ENCODE measurements at places on chromosomes 2 and 18.

- DNase-seq: no peak
Measured at GRCh38 chr2:178892751-178893625, 85.8 kb upstream of the TTN start.

DNA sequence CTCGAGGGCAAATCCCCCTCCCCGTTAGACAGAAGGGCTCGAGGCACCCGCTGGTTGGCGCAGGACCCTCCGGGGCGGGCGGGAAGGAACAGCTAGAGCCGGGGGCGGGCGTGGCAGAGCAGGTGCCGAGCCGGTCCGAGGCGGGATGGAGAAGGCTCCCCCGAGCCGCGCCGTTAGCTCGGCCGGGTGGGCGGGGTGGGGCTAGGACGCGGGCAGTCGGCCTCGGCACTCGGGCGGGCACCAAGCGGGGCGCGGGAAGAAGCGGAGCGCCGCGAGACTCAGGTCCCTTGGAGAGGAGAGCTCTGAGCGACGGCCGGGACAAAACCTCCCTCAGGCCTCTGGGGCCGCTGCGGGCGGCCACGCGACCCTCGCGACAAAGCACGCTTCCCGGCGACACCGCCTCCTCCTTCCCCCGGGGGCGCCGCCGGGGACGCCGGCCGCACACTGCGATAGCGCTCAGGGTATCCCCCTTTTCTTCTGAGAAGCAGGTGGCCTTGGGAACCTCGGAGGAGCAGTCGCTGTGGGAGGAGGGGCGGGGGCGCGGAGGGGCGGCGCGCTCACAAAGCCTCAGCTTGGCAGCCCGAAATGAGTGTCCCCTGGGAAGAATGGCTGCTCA lies 721 bp downstream of the FHOD3 start:
- no peak for DNase-seq

- no peak for DNase-seq
Measured at GRCh38 chr2:6564326-6564725, 301.4 kb downstream of the CMPK2 start.

DNA sequence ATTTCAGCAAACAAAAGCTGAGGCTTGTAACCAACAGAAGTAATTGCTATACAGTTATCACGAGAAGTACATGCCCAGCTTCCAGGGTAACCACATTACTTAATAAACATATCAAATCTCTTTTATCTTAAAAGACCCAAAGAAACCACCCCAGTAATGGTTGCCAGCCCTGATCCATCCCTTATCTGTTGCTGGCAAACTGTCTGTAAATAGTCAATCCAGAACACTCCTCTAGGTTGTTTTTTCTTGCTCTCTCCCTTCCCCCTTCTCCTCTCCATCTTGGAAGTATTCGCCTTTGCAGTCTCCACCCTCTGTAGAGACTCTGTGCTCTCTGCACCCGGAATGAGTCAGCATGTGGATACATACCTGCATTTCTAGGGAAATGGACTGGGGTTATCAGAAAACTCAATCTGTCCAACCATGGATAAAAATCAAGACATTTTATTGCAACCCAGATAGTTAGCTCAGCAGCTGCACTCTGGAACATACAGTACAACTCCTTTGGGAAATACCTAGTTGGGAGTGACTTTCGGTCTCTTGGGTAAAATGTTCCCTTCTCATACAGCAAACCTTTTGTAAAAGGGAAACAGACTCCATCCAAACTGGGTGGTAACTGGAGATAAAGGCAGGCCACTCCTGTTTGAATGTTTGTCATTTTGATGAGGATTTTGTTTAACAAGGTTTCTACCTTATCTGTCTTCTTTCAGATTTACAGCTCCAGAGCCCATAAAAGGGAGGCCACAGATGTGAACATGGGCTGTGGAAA lies 123.5 kb upstream of the FOSL2 start:
- DNase-seq: no peak

DNA sequence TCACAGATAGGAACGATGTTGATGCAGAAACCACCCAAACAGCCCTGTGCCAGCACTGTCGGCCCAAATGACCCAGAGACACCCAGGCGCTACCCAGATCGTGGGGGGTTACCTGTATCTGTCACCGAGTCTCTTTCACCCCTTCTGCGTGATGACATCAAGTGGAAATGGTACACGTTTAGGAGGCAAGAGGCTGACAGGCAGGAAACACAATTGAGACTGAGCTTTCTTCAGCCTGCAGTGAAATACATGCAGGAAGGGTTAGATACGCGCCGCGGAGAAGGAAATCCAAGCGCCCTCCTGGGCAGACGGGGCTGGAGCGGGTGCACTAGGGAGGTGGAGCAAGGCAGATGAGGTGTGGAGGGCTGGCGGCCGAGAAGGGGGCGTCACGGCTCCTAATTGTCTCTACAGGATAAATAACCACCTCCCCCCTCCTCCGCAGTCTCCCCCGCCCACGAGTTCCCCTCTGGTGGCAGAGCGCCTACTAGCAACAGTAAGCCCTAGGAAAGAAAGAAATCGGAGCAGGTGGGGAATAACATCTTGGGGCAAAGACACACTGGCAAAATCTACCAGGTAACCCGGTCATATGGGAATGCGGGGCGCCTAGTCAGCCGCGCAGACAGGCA lies at the start of gene RNF152:
RNF152 (minus strand) TSS at position 325 of the 626 bp plus-strand sequence. CDS start 76,544 bp downstream, outside the sequence.
- no peak for DNase-seq

- no peak for DNase-seq
Measured at GRCh38 chr2:96090196-96090926, 26.0 kb downstream of the ADRA2B start.

- DNase-seq: no peak
Measured at GRCh38 chr2:225889452-225889851, 489.9 kb downstream of the NYAP2 start.

GRCh38 chr2:219965287-219966194 lies 338.1 kb downstream of the SLC4A3 start:
- DNase-seq: no peak

GRCh38 chr18:41466436-41467160 lies 488.4 kb upstream of the PIK3C3 start:
- no peak for DNase-seq

DNA sequence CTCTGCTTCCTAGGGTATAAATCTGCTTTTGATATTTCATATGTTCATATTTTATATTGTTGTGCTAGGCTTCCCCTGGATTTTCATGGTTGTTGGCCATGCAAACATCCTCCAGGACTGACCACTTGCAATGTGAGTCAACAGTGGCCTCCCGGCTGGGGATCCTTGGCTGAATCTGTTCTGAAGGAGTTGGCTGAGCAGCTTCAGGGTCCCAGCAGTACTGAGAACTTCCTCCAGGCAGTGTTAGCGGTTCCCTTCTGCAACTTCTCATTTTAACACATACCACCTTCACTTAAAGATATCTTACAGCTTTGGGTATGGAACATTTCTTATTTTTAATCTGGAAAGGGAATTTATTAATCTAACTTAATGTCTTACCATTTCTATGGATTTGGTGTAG lies 122.1 kb downstream of the DTNB start:
- no peak for DNase-seq

- no peak for DNase-seq
Measured at GRCh38 chr2:217489145-217489960, 513.4 kb downstream of the TNS1 start.

- no peak for DNase-seq
Measured at GRCh38 chr2:24435391-24436316, 55.4 kb upstream of the NCOA1 start.

DNA sequence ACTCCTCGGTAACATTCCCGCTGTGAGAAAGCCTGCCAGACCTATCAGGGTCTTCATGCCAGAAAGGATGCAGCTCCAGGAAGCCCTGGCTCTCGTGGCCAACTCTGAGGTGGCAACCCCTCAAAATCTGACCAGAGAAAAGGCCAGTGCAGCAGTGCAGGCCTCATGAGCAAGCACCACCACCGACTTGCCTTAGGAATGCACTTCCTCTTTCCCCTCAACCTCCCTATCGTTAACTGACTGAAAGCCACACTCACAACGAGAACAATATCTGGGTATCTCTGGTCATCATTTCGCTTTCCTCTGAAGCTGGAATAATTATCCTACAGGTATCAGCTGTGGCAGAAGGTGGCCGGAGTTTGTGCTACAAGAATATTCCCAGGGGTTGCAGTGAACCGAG lies 101.4 kb upstream of the POU3F3 start:
- no peak for DNase-seq

DNA sequence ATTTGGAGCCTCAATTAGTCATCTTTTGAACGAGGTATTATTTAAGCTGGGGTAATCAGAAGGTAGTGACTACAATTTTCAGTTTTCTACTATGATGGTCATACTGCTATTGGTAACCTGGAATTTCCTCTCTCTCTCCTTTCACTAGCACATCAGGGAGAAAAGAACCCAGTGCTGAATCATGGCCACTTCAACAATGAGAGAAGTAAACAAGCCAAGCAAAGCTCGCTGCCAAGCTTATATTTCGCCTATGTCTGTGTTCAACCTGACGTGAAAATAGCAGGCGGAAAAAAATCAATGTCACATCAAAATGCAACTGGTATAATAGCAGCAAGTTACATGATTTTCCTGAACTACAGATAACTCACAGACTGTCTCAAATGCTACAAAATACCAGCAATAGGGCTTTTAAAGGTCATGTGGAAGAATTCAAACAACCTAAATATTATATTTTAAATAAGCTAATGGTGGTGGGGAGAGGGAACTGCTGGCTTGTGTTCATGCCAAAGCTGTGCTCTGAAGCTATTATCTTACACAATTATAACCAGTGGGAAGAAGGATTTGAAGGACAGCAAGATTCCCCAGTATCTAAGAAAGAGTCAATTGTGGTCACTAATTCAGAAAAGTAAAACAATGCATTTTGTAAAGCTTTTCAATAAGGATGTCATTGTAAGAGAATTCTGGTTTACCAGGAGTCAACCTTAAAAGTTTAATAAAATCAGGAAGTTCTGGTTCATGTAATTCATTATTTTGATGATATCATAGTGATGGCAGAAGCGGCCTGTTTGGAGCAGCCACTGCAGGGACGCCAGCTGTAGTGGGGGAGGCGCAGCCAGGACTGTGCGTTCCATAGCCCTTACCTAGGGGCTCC lies 38.0 kb downstream of the RNF152 start:
- no peak for DNase-seq

GRCh38 chr2:196951973-196952372 lies 25.5 kb upstream of the PGAP1 start:
- DNase-seq: no peak

- no peak for DNase-seq
Measured at GRCh38 chr2:158189526-158189925, 87.8 kb downstream of the UPP2 start.

DNA sequence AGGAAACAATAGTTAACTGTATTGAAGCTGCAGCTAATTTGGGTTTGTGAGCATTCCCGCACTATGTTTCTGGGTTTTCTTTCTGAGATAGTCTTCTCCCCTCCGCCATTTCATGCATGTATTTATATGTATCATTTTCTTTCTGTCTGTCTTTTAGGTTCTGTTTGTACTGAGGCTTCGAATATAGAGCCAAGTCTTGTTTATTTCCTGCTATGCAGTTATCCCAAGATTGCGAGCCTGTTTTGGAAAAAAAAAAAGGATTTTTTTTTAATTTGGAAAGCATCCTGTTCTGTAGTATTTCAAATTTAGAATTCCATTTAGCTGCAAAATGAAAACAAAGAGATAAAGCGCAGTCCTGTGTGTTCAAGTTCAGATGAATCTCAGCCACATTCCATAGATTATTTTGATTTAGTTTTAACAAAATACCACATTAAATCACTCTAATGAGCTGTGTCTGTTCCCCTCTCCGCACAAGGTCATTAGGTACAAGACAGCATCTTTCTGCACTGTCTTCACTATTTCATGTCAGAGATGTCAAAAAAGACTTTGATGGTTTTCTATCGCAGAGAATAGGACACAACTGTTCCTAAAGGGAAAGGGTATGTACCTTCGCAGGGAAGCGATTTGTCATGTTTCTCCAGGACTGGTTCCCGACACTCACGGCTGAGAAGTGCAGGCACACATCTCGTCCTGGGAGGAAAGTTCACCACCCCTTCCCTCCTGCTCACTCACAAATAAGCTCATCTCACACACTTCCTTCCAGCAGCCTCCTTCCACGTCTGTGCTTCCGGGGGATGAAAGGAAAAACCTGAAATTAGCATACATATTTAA lies 443.4 kb downstream of the ZNF516 start:
- DNase-seq: no peak

GRCh38 chr2:182595650-182596049 lies 120.4 kb upstream of the DNAJC10 start:
- DNase-seq: no peak

DNA sequence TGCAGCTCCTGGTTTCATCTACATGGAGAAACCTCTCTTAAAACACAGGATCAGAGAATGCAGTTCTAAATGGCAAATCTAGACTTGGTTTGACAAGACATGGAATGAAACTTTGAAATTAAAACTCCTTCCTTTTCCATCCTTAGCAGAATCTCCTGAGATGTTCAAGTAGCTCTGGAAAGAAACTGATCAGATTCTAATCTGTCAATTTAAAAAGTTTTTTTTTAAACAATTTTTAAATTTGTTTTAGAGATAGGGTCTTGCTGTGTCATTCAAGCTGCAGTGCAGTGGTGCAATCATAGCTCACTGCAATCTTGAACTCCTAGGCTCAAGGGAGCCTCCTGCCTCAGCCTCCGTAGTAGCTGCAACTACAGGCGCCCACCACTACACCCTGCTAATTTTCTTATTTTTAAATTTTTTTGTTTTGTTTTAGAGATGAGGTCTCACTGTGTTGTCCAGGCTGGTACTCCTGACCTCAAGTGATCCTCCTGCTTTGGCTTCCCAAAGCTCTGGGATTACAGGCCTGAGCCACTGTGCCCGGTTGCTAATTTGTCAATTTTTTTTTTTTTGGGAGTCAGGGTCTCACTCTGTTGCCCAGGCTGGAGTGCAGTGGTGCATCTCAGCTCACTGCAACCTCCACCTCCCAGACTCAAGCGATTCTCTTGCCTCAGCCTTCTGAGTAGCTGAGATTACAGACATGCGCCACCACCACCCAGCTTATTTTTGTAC lies 216.7 kb downstream of the TGIF1 start:
- no peak for DNase-seq

DNA sequence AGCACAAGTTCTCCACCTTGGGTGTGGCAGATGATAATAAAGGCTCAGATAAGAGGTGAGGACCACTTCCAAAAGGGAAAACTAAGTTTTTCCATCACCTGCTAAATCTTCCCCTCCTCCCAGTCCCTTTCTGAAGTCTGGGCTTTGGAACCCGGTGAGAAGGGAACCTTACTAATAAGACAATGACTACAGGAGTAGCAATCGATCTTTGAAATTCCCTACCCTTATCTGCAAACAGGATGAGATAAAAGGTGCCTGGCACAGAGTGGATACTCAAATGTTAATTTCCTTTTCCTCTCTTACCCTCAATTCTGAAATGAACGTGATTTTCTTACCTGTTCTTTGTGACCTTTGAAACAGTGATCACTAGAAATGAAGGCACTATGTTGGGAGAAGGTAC lies 69.7 kb upstream of the NARS1 start:
- DNase-seq: no peak

- DNase-seq: peak; percentile 38
Measured at GRCh38 chr2:166180951-166181812, 53.4 kb upstream of the SCN1A start.
